NCI-H146 (cell line): ENCODE measurements at places on chromosomes 4 and X.

- DNase-seq, result no peak
Observed at GRCh38 chr4:187770345-187770744, 225.2 kb upstream of the ZFP42 start.

- no peak for DNase-seq
Observed at GRCh38 chr4:106816496-106816895, 219.6 kb downstream of the DKK2 start.

- no peak for DNase-seq
Observed at GRCh38 chr4:3221996-3222395, 27.0 kb upstream of the MSANTD1 start.

DNA sequence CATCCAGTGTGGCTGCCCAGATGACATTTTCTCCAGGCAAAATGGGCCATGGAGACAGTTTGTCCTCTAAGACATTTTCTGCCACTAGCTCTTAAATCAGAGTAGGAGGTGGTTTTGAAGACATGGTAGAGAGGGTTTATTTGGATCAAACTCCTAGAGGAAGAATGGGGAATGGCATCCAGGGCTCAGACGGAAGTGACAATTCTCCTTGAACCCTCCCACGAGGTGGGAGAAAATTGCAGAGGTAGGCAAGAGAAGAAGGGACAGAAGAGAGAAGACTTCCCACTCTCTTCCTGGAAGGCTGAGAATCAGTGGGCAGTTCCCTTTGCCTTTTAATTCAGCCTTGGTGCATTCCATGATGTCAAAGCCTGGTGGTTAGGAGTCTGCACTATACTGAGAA is 194.0 kb downstream of the SMIM20 start:
- DNase-seq, result no peak

DNA sequence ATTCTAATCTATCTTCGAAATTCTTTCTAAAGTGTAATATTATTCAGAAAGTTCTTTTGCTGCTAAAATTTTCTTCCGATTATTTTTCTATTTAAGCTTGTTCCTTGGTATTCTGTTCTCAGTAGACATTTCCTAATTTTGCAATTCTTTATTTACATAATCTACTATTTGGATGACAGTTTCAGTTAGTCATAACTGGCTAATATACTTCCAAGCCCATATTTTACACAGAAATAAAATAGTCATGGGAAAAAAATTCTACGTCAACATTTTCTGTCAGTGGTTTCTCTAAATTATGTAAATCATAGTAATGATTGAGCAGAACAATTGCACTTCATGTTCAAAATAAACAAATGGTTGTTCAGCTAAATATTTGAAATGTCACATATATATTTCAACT is 178.0 kb upstream of the ANKRD50 start:
- DNase-seq, result no peak

DNA sequence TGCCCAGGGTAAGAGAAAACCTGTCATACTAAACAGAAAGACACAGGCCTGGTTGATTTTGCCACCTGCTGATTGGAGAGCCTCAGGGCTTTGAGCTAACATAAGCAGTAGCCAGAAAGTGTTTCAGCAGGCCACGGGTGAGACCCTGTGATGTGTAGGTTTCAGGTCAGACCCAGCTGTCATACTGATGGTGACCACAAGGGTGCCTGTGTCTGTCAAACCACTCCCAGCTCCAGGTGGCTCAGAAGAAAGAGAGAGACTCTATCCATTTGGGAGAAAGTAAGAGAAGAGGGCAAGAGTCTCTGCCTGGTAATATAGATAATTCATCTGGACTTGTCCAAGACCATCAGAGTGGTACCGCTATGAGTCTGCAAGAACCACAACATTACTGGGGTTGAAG is 72.8 kb upstream of the NLRP2B start:
- DNase-seq, result no peak

DNA sequence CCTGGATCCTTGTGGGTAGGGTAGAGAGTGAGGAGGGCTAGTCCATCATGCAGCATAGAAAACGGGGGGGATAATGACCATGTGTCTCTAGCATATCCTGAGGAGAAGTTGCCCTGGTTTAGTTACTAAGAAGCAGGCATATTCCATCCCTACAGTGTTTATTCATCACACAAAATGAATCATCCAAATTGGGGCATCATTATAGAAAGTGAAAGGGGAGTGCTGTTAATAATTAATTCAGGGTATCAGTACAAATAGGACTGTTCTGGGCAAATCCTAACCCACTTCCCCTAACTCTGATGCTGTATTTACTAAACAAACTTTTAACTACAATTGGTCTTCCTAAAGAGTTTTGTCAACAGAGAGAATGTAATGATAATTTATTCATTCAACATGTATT is 281.1 kb upstream of the ARX start:
- DNase-seq, result no peak

DNA sequence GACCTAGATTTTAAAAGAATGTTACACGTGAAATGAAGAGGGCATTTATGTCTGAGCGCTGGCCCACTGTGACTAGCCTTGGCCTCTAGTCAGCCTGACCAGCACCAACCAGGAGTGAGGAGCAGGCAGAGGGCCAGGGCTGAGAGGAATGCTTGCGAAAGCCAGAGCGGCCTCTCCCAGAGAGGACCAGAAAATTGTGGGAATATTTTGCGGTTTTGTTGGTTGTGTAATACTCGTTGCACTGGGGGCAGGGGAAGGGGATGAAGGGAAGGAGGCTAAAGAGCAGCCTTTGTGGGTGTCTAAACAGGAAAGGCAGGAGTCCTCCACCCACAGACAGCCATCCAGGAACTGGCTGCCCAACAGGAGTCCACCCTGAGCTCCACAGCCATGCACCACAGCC is 3.8 kb downstream of the GABRE start:
- DNase-seq, result no peak

DNA sequence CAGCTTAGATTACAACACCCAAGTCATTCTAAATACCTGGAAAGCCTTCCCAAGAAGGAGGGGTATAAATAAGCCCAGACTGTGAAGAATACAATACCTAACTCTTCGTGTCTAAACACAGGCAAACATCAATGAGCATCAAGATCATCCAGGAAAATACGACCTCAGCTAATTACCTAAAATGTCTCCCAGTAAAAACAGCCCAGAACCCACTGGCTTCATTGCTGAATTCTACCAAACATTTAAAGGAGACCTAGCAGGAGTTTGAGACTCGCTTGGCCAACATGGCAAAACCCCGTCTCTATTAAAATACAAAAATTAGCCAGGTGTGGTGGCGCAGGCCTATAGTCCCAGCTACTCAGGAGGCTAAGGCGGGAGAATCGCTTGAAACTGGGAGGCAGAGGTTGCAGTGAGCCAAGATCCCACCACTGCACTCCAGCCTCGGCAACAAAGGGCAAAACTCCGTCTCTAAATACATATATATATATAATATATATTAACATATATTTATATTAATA is 19.1 kb upstream of the HSFX4 start:
- DNase-seq, result no peak

DNA sequence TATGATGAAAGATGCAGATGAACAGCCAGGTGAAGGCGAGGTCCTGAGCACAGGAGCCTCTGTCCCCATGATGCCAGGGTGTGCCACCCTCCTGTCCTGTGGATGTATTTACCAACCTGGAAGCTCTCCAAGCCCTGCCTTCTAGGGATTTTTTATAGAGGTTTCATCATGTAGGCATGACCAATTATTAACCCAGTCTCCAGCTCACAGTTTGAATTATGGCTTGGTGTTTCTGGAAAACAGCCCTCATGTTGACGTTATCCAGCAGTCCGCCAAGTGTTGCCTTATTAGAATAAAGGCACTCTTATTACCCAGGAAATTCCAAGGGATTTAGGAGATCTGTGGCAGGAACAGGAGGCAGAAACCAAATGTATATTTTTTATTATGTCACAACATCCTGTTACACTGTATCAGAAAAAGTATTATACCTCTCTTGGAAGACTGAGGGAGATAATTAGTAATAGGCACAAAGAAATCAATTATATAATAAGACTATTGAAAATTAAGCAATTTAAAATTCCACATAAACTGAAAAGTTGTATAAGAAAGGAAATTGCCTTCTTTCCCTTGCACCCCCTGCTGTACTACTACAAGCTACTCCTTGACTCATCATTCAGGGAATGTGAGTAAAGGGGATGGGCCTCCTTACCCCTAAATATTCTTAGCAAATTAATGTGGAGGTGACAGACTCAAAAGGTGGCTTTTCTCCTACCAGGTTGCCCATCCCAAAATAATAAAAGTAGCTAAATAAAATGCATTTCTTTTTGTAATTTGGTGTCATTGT is 129.6 kb downstream of the ZNF330 start:
- DNase-seq, result peak; percentile 3

DNA sequence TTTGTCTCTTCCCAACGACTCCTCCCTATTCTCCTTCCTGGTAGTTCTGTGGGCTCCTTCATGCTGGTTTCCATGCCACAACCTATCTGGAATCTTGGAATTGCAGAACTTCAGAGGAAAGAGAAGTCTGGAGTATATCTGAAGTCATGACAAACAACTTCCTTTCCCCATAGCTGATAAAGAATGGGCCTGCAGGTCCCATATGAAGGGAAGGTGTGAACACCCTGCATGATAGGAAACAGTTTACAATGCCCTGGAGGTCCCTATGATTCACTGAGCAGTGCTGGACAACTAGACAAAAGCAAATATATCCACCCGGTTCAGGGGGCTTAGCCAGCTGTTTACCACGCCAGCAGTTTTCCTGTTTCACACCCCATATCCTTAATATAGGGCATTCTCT is 19.4 kb downstream of the FAM9C start:
- no peak for DNase-seq

DNA sequence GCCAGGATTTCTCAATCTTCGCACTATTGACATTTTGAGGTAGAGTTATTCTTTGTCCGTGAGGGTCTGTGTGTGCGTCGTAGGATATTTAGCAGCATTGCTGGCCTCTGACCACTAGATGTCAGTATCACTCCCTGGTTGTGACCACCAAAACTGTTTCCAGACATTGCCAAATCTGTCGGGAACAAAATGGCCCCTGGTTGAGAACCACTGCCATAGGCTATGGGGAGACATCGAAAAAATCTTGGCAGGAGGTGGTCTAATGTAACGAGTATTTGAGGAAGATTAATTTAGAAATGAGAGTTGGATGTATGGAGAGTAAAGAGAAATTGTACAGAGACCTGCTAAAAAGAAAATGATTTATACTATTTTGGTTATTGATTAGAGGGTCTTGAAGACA is 108.4 kb downstream of the DOCK11 start:
- peak; percentile 61 for DNase-seq

GRCh38 chr4:169099771-169100180 is 89.7 kb upstream of the CBR4 start:
- no peak for DNase-seq

DNA sequence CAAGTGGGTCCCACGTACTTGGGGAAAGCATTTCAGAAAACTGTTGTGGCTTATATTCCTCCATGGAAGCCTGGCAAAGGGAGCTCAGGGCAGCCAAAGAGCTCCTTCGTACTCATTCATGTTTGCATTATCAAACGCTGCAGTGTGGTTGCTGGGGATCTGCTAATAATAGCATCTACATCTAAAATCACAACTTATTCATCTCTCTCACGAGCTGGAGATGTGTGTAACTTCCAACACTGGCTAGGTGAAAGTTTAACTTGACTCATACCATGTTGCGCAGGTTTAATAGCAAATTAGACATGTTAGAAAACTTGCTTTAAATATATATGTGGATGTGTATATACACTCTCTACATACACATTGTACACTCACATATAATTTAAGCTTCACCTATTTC is 415.1 kb downstream of the AFF2 start:
- no peak for DNase-seq

DNA sequence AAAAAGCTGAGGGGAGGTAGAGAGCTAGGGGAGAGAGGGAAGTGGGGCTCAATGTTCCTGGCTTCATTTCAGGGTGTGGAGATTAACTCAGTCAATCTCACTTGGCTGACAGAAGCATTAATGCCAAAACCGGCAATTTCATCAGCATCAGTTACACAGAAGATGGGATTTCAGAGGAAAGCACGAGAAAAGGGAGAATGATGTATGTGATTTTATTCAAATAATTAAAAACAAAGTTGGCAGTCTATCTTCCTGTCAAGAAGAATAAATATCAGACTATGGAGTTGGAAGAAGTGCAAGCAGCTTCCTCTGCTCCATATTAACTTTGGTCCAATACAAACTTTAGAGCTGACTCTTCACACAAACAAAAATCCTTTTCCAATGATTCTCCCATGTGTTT is 29.6 kb upstream of the HCCS start:
- no peak for DNase-seq

DNA sequence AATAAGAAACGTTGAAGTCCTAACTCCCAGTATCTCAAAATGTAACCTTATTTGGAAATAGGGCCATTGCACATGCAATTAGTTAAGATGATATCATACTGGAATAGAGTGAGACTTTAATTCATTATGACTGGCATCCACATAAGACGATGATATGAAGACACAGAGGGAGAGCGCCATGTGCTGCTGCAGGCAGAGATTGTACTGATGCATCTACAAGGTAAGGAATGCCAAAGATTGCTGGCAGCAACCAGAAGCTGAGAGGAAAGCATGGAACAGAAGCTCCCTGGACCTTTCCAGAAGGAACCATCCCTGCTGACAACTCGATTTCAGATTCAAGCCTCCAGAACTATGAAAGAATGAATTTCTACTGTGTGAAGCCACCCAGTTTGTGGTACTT is 697.0 kb upstream of the INTU start:
- DNase-seq, result no peak

GRCh38 chr4:79613269-79613935 is 205.4 kb upstream of the GK2 start:
- no peak for DNase-seq

- DNase-seq, result no peak
Observed at GRCh38 chrX:15194146-15194545, 75.7 kb downstream of the ASB9 start.

DNA sequence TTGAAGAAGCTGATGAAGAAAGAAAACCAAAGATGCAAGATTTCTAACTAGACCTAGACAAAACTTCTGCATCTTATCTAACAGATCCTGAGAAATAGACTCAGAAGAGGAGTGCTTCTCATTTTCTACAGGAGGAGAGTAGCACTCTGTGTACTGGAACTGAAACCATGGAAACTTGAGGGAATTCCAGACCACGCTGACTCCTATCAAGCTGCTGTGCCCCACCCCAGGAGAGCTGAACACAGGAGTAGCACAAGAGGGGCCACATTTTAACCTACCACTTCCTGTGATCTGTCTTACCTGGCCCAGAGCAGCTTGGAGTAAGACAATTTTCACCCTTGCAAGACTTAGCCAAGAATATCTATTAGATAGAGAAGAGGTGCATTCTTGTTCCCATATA is 248.9 kb downstream of the SCFD2 start:
- no peak for DNase-seq

- DNase-seq, result no peak
Observed at GRCh38 chr4:8384397-8385060, 56.0 kb downstream of the ACOX3 start.

GRCh38 chr4:16171831-16172230 is 54.4 kb downstream of the TAPT1 start:
- no peak for DNase-seq

- DNase-seq, result no peak
Observed at GRCh38 chr4:99061048-99061700, 27.4 kb downstream of the ADH5 start.

DNA sequence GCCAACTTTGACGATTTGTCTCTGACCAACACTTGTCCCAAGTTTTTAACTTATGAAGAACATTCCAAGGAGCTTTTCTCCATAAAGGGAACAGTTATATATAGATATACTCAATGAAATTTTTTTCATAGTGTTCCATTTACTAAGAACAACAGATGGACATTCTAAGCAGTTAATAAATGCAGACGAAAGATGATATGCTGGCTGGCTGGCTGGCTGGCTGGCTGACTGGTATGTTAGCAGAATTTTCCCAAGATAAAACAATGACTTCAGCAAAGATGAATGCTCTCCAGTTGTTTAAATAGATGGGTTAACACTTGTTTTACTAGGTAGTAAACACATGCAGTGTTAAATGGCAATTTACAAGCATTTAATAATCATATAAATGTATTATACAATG is 62.2 kb downstream of the SPANXN3 start:
- DNase-seq, result no peak
